Left cardiac atrium (tissue), 4 donors: ENCODE measurements at places on chromosomes 6 and 20. TPM values are rescaled to one million over a fixed set of nuclear protein-coding genes. Genes with fewer than 3 reads are reported as not detected.

Gene HCK
- 14.1 TPM for total RNA-seq

DNA sequence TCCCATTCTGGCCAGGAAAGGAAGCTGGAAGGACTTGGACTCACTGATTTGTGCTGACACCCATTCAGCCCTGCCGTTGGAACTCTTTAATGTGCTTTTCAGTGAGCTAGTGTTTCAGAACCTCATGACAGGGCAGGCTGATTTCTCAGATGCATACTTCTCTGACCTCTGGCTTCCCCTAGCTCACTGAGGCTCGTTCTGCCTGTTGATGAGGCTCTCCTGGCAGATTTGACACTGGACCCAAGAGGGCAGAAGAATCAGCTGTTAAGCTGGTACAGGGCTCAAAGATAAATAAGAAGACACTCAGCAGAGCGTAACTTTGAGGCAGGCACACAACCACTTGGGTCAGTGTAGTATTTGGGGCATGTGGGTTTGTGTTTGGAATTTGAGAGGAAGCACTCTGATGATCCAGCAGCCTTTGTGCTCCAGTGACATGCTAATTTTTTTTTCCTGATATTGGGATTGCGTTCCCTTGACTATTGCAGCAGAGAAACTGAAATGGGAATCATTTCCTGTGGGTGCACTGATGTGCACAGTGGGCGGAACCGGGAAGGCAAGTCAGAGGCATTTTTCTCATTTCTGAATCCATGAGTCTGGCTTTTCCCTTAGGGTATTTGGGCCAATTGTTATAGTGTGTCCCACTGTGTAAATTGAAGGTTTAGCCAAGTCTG is 80.2 kb downstream of the CARMIL1 start:
- DNase-seq = peak; percentile 59

- DNase-seq = no peak
These were observed 76.7 kb upstream of the LAMA2 start for GRCh38 chr6:128806261-128806660.

- no peak for DNase-seq
These were observed 22.8 kb downstream of the DCBLD1 start for GRCh38 chr6:117505311-117505710.

DNA sequence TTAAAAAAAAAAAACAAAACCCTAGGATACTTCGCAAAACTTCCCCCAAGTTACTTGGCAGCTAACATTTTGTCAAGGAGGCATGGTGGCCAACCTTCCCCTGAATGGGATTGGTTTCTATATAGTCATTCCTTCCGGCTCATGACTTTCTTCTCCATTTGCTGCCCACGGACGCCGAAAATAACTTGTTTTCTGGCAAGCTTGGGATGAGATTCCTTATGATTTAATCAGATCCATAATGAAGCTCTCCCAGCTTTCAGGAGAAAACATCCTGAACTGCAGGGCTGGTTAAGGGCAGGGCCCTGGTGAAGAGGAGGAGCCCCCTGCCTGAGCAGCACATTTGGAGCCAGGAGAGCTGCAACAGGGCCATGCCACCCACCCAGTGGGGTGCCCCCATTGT is 49.9 kb downstream of the PPP1R16B start:
- no peak for DNase-seq

DNA sequence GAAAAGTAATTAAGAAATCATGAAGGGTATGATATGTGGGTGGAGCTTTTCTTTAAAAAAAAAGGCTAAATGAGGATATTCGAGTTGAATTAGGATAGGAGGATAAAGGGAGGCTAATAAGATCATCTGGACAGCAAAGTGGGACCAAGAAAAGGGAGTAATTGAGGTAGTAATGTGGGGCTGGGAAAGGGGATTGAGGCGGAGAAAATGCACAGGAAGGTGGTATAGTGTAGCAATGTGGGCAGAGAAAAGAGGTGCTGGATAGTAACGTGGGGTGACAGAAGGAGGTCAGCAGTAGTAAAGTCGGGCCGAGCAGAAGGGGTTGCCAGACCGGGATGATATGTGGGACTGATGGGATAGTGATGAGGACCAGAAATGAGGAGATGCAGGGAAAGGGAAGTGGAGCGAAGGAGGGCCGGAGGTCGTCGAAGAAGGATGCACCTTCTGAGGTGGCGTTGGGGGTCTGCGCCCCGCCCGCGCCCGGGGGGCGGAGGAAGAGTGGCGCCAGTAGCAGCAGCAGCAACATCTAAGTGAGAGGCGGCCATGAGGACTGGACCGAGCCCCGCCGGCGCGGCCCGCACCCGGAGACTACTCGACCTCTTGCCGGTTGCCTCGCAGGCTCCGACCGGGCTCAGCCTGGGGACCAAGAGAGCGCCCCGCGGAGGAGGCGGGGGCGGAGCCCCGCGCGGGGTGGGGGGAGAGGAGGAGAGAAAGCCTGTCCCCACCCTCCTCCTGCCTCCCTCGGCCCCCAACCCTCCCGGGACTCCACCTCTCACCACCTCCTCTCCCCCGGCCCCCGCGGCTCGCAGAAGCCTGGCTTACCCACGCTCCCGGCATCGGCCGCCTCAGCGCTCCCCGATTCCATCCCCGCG is 887 bp downstream of the GABBR1 start:
- peak; percentile 71 for DNase-seq

Gene BPIFB4
- not detected for total RNA-seq

- no peak for DNase-seq
These were observed 48.7 kb downstream of the SCGN start for GRCh38 chr6:25700761-25701160.

Gene RIPPLY2
- not detected for total RNA-seq

- no peak for DNase-seq
These were observed 422.5 kb upstream of the RGS17 start for GRCh38 chr6:153553627-153554026.

DNA sequence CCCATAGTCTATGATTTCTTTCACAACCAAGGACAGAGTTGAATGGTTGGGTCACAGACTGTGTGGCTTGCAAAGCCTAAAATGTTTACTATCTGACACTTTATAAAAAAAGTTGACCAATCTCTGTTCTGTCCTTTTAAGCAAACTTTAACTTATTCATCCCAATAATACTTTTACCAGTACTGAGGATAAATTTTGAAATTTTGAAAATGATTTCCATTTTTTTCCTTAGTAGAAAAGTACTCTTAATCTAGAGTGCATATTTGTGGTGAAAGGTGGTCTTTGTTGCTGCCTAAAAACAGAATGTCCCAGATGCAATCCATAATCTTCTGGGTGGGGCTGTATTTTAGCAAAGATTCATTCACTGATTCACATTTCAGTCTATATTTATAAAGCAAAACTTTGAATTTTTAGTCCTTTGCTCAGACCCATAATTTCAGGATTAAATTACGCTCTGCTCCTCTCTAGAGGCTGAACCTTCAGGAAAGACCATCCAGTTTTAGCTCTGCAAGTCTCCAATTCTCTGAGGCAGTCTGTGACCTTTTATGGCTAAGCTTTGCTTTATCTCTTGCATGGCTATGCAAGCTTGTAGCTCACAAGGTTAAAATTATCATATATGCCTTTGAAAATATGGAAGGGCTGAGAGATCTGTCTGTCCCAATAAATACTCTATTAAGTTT is 573.5 kb downstream of the COL12A1 start:
- DNase-seq = no peak

- no peak for DNase-seq
These were observed 78.3 kb upstream of the MMS22L start for GRCh38 chr6:97361286-97361685.

Gene ZNF311
- 0.68 TPM for total RNA-seq

Gene CAGE1
- total RNA-seq = not detected

DNA sequence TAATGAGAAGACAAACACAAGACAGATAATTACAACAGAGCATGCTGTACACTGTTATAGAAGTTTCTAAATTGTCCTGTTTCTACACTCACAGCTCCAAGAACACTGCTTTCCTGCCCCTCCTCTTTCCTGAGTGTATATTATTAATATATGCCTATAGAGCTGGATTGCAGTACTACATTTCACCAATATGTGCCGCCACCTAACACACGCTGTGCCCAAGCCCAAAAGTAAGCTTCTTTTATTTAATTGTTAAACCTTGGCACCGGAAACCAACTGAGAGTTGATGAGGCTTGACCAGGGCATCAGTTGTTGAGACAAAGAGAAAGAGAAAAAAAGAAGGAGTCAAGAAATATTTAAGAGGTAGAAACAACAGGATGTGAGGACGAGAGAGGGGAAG is 16.0 kb upstream of the PTPRT start:
- no peak for DNase-seq

DNA sequence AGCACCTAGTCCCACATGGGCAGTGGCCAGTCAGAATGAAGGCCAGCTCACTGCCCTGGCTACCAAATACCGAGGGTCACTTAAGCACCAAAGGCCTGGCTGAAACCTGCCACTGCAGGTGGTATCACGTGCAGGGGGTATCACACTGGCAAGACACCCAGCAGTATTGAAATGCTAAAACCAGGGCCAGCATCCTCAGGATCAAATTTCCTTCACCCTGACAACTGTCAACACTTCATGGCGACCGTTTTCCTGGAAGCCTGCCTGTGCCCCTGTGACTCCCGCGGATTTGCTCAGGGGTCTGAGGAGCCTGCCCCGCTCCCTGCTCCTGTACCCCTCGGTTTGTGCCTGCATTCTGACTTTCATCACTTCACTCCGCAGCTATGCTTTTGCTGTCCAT is 151.1 kb downstream of the TTLL2 start:
- DNase-seq = no peak

DNA sequence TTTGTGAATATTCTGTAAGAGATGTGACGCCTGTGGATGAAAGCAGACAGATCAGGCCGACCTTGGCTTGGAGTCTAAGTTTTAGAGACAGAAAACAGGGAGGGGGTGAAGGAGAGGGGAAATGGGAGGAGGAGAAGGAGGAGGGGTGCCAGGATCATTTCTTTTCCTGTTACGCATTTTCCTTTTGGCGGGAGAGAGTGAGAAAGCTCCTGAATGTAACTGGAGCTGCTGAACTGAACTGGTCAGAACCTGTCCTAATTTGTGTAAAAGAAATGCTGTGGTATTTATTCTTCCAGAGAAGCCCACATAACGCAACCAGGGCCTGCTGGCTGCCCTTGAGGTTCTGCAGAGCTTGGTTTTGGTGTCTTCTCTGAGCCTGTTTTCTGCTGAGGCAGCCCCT is 41.9 kb downstream of the UTRN start:
- DNase-seq = no peak
